Iris pigment epithelial cell (primary cell): ENCODE measurements at places on chromosomes 3 and 15.

DNA sequence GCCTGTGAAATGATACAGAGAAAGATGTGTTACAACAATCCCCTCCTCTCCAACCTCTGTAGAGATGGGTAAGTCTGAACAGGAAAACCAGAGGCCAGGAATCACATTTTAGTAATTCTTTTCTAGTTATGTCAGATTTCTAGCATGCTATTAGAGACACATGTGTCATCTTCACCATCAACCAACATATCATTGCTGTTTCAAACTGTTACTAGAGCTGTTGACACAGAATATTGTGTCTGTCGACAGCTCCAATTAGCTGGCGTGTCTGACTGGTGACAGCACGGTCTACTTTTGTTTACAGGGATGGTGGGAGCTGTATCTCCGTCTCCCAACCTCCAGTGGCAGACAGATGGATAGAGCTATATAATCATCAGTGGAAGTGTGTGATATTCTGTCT, 393.2 kb downstream of the SOX2 start:
- no peak for DNase-seq

GRCh38 chr3:55608301-55608937, 121.3 kb upstream of the WNT5A start:
- no peak for DNase-seq

GRCh38 chr3:72143966-72144717, 359.2 kb upstream of the PROK2 start:
- DNase-seq: no peak

DNA sequence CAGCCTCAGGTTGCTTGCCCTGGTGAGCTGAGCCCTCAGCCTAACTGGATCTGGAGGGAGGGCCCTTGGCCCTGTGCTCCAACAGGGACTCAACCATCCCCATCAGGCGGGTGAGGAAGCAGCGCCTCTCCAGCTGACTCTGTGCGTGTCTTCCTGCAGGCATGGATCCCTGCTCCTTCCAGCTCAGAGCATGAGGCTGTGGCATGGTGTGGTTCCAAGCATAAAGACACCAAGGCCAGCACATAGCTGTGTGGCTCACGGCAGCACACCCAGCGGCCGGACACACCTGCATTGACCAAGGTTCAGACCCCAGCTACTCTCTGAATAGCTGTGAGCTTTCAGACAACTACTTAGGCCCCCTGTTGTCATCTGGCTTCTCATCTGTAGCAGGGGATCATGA, 131.0 kb upstream of the PLXNA1 start:
- no peak for DNase-seq

DNA sequence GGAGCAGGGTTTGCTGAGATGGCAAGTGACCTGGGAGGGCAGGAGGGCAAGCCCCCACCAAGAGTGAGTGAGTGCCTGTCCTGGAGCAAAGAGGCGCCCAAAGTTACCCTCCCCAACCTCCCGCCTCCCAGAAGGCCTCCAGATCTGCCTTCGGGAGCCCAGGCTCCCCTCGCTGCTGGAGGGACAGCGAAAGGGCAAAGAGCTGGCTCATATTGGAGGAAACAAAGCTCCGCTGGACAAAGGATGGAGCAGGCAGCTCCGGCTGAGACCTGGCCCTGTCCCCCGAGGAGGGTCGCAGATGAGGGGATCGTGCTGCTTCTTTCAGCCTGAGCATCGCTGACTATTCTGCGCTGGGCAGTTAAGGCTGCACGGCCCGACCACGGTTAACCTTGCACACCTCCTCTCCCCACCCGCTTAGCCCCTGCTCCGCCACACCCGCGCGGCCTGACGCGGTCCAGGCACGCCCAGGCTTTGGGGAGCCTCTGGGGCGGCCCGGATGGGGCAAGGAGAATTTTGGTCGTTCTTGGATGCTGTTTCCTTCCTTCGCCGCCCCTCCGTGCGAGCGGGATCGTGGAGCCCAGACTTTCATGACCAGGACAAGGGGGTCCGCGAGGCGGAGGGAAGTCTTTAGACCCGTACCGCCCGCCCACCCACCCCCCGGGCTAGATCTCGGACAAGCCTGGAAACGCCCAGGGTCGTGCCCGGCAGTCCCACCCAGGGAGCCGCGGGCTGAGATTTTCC, 651 bp downstream of the PLCD1 start:
- no peak for DNase-seq

- peak; percentile 99 for DNase-seq
Observed at GRCh38 chr15:60371175-60372051, 26.4 kb downstream of the ANXA2 start.

DNA sequence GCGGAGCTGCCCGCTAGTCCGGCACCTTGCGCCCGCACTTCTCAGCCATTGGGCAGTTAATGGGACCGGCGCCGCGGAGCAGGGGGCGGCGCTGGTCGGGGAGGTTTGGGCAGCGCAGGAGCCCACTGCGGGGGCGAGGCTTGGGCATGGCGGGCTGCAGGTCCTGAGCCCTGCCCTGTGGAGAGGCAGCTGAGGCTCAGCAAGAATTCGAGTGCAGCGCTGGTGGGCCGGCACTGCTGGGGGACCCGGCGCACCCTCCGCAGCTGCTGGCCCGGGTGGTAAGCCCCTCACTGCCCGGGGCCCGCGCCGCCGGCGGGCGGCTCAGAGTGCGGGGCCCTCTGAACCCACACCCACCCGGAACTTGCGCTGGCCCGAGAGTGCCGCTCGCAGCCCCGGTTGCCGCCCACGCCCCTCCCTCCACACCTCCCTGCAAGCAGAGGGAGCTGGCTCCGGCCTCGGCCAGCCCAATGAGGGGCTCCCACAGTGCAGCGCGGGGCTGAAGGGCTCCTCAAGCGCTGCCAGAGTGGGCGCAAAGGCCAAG, 835.0 kb downstream of the TBL1XR1 start:
- no peak for DNase-seq

DNA sequence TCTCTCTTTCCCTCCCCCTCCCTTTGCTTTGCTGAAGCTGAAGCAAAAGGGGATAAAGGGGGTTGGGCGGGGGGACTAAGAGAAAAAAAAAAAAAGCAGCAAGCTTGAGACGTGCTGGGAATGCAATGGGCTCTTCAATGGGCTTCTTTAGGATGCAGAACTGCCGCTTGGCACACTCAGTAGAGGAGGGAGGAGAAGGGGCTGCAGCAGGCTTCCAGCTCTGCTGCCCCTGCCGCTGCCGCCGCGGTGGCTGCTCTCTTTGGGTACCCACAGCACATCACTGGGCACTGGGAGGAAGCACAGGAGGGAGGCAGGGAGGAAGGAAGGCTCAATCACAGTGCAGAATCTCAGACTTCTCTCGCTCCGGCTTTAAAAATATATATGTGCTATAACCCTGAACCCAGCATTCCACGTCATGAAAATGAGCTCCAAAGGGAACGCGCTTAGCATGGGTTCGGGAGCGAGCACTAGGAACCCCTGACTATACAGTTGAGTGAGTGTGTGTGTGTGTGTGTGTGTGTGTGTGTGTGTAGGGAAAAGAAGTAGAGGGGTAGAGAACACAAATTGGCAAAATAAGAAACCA, 3.5 kb downstream of the SLITRK3 start:
- DNase-seq: no peak

DNA sequence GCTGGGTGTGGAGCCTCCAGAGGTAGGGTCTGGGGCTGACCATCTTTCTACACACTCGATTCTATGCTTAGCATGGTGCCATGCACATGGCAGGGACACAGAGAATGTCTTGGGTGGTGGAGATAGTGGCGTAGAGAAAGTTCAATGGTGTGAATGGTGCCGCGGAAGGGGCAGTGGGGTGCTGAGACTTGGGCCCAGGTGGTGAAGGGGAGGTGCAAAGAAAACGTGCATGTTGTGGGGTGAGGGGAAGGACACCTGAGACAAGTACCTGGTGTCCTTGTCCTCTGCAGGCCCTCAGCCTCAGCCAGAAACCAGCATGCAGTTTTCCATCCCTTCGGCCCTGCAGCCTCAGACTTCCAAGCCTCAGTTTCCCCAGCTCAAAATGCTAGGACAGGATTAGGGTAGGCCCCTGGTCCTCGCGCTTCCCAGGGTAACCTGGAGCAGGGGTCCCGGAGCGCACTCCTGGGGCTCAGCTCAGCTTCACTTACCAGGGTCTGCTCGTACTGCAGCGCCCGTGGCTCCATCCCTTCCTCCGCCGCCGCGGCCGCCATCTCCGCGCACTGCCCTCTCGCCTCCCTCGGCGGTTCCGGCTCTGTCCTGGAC, 375 bp downstream of the CLCN2 start:
- DNase-seq: no peak

DNA sequence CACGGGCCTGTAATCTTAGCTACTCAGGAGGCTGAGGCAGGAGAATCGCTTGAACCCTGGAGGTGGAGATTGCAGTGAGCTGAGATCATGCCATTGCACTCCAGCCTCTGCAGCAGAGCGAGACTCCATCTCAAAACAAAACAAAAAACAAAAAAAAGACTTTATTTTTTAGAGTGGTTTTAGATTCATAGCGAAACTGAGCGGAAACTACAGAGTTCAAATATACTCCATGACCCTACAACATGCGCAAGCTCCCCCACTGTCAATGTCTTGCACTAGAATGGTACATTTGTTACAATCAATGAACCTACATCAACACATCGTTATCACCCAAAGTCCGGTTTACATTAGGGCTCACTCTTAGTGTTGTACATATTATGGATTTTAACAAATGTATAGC, 2.2 kb upstream of the CRTAP start:
- DNase-seq: no peak

DNA sequence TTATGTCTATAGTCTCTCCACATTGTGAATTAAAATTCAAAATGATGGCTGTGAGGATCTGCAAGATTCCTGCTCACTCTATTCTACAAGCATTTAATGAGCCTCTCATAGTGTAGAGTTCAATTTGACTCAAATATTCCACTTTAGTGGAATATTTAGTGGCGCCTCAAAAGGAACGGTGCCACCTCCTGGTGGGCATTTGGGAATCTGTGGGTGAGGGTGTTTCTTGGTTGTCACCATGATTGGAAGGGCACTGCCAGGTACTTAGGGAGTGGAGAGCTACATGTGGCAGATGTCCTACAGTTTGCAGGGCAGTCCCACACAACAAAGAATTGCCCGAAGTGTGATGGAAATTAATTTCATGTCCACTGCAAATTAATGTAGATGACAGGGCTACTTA, 21.5 kb upstream of the KCNMB3 start:
- peak; percentile 15 for DNase-seq

- no peak for DNase-seq
Observed at GRCh38 chr3:151544164-151544548, 83.3 kb upstream of the IGSF10 start.
